ENCODE measurements at places on chromosomes 5 and 9.

GRCh38 chr9:2337627-2338026 is 284.0 kb upstream of the VLDLR start:
- no peak for DNase-seq

GRCh38 chr9:99119976-99120655 is 15.2 kb downstream of the TGFBR1 start:
- no peak for DNase-seq

DNA sequence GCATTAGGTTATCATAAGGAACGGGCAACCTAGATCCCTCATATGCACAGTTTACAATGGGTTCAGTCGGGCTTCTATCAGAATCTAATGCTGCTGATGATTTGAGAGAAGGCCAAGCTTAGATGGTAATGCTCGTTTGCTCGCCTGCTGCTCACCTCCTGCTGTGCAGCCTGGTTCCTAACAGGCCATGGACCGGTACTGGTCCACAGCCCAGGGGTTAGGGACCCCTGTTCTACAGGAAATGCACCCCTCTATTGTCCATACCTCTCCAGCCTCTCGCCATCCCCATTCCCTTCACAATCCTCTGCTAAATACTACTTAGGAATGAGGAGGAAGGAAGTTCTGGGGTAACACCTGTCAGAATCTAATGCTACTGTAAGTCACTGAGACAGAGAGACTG is 75.1 kb downstream of the OXCT1 start:
- DNase-seq, result no peak

GRCh38 chr5:7271435-7272084 is 124.4 kb upstream of the ADCY2 start:
- no peak for DNase-seq

GRCh38 chr9:7103367-7103766 is 345.6 kb downstream of the KDM4C start:
- no peak for DNase-seq

GRCh38 chr9:35177520-35177919 is 15.7 kb downstream of the UNC13B start:
- DNase-seq, result no peak

DNA sequence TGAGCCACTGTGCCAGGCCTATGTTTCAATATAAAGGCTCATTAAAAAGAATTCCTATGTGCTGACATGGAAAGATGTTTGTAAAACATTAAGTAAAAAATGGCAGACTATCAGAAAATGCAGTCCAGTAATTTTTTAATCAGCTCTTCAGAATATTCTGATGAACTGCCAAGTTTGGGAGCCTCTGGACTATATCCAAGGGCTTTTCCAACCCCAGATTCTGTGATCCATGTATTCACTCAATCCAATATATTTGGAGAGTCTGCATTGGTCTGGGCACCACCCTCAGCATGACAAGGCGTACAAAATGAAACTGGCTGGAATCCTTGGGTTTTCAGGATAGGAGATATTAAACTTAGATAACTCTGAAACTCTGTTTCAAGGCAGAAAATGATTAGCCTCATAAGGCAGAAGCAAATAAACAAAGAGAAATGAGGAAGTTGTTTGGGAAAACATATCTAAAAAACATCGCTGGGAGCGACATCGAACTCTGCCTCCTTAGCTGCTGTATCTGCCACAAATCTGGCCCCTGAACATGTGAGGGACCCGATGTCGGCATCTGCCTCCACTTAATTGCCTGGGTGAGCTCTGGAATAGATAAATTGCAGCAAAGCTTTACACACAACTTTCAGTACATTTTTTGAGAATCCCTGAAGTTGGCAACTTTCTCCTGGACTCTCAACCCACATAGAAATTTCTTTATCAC is 14.4 kb downstream of the PDE6A start:
- no peak for DNase-seq

DNA sequence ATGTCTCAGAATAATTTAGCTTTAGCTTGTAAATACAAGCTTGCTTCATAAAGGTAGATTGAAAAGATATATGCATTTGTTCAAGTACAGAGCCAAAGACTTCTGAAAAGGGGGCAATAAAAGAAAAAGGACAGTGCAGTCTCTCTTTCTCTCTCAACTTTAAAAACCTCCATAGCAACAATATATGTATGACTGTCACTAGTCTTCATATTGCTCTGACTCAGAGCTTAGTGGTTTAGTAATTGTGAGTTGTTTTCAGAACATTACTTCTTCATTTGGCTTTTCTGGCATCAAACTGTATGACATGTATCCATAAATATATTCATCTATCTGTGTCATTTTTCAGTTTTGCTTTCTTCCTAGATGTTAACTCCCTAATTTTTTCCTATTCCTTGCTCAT is 194.6 kb upstream of the KIF2A start:
- no peak for DNase-seq

DNA sequence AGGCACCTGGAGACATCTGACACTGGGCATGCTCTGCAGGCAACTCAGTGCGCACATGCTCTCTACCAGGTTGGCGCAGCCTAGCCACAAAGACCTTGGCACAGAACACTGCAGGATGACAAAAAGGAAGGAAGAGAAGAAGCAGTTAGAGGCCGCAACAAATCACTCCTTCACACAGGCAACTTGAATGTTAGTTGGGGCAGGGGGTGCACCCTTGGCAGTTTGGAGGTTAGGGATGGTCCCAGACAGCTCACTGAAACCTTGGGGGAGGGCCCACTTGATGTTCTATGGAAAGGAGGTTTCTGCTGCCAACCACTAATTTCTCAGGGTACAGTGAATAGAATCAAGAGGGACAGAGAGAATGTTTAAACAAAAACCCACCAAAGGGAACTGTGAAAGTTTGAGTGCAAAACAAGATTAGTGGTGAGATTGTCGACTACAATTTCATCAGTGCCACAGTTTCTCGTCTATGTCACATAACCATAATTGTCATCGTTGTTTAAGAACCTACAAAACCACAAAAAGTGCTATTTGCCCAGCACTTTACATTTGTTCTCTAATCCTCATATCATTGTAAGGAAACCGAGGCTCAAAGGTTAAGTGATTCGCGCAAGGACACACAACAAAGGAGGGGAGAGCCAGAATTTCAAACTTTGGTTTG is 48.7 kb downstream of the FBXW11 start:
- DNase-seq, result no peak

DNA sequence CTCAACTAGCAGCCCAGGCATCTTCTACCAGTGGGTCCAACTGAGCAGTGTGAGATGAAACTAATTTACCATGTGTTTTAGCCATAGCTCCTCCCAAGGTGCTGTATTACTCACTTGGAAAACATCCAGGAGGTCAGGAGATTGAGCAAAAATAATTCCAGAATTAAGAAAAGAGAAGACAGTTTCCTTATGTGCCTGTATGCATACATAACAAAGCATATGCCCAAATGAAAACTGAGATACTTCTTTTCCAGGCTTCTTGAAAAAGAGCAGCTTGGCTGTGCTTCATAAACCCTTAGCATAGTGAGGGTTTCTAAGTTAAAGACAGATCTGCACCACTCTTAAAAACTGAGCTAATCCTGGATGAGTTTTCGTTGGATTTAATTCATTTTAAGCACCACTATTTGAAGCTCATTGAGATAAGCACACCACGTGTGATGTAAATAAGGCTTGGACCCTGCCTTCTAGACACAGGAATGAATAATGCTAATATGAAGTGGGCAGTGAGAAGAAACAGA is 119.4 kb downstream of the ADAMTS12 start:
- no peak for DNase-seq

GRCh38 chr9:130073373-130073772 is 19.7 kb downstream of the GPR107 start:
- DNase-seq, result no peak

- DNase-seq, result no peak
These were observed 294.6 kb downstream of the SEC61B start for GRCh38 chr9:99516657-99517049.

DNA sequence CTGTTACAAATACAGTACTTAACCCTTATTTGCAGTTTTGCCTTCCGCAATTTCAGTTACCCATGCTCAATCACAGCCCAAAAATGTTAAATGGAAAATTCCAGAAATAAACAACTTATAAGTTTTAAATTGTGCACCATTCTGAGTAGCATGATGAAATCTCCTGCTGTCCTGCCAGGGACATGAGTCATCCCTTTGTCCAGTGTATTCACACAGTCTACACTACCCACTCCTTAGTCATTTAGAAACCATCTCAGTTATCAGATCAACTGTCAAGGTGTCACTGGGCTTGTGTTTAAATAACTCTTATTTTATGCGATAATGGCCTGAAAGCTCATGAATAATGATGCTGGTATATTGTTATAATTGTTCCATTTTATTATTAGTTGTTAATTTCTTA is 95.8 kb downstream of the PLCXD3 start:
- DNase-seq, result no peak

DNA sequence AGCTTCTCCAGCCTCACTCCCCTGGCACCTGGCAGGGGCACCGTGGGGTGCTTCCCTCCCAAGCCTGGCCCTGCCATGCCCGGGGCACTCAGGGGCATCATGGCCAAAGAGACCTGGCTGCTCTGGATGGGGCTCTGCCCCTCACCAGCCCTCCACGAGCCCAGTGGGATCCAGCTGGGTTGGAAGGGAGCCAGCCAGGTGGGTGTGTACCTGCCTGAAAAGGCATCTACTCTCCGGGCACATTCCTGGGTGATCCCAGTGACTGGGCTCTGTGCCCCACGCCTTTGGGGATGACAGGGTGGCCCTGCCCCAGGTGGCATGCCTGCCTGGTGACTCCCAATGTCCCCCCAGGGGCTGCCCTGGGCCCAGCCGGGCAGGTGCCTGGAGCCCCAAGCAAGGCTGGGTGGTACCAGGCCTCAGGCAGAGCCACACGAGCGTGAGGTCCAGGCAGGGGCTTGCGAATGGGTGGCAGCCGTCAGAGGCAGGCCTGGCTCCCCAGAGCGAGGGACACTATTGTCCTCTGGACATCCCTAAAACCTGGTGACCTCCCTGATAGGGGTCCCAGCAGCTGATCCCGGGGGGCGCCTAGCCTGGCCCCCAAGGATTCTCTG is 777 bp downstream of the GPSM1 start:
- DNase-seq, result no peak

GRCh38 chr5:51396797-51397196 is 13.5 kb downstream of the ISL1 start:
- no peak for DNase-seq

GRCh38 chr9:135035781-135036760 is 51.4 kb upstream of the OLFM1 start:
- no peak for DNase-seq

DNA sequence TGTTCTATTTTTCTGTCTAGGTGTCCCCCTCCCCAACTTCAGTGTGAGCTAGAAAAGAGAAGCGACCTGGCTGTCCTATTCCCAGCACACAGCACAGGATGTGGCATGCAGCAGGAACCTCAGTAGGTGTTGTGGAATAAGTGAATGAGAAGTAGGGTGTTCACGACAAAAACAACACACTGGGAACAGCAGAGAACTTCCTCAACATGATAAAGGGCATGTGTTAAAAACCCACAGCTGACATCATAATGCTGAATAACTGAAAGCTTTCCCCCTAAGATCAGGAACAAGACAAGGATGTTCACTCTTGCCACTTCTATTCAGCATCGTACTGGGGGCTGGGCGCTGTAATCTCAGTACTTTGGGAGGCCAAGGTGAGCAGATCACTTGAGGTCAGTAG is 155.6 kb upstream of the ZNF618 start:
- no peak for DNase-seq

DNA sequence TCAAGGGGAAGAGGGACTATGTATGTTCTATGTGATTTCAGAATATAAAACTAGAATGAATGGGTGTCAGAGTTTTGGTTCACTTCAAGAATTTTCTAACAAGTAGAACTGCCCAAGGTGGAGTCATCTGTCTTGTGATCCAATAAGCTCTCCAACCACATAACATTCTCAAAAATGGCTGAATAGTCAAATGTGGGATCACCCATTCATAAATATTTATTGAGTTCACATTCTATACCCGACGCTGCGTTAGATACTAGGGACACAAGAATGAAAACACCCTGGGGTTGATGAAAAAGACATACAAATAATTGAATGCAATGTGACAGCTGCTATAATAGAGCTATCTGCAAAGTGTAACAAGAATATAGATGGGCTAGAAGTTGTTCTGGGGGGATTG is 35.3 kb upstream of the TRAF1 start:
- DNase-seq, result no peak

DNA sequence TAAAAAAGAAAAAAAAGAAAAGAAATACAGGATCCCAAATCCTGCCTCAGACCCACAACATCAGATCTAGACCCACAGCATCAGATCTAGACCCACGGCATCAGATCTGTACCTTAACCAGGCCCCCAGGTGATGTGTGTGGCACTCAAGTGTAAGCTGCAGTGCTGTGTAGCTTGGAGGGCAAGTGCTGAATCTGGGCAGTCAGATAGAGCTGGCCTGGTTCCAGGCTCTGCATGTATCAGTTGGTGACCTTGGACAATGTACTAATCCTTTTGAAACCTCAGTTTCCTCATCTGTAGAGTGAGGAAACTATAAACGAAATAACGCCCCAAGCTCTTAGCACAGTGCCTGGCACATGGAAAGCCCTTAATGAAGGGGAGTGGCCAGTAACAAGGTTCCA is 16.7 kb downstream of the COL15A1 start:
- no peak for DNase-seq

DNA sequence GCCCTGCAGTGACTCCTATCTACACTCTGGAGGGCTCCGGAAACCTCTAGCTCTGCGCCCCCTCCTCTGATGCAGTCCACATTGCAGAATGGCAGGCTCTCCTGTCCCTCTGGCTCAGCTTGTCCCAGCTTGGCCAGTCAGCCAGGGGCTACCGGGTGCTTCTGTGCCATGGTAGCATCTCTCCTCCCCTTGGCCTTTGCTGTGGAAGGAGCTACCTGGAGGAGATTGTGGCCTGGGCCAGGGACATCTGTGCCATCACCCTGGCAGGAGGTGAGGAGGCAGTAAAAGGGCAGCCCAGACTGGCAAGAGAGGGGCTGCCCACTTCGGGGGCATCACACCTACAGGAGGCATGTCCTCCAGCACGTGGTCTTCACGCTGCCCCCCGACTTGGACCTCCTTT is 38.1 kb upstream of the FCN1 start:
- no peak for DNase-seq

DNA sequence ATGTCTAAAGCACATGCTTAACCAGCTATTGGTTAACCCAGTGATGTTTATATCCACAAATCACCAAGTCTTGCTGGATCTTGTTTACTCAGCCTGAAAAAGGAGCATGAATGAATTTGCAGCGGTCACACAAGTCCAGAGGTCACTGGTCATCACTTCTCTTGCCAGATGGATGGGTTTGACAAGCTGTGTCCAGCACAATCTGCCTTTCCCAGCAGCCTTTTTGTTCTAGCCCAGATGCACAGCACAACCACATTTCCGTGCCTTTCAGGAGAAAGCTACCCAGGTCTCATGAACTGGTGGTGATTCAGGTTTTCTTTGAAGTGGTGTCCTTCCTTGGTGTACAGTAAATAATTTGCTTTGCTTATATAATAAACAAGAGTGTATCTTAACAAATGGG is 32.1 kb downstream of the TMEM252 start:
- no peak for DNase-seq

- DNase-seq, result no peak
These were observed 628.4 kb downstream of the HINT1 start for GRCh38 chr5:130536691-130537090.

DNA sequence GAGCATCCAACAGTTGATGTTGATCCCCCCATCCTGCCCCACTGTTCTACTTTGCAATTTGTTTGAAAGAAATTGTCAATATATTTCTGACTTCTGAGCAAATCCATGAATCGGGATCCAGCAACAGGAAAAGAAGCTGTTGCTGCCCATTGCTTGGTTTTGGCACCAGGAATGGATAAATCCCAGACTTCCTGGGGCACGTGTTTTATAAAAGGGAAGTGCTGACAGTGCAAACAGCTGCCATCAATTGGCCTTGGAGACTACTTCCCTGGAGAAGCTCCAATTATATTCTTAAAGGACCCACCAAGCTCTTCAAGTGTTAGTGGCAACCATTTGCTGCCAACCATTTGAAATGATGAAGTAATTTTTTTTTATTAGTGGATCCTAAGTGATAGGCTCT is 13.7 kb downstream of the STK32A start:
- DNase-seq, result no peak

All from caudate nucleus (tissue), 63 donors.